ENCODE measurements at places on chromosomes 12 and 14. TPM values are rescaled to one million over a fixed set of nuclear protein-coding genes. Genes with fewer than 3 reads are reported as not detected.

KRT2 gene
- not detected for total RNA-seq

SRP54 gene
- 68.9 TPM for total RNA-seq

SIRT4 gene
- 5.6 TPM for total RNA-seq

RNF10 gene
- 106 TPM for total RNA-seq
